Psoas muscle (tissue), 8 donors: ENCODE measurements at places on chromosomes 7 and 10. TPM values are rescaled to one million over a fixed set of nuclear protein-coding genes. Genes with fewer than 3 reads are reported as not detected.
A peak's percentile ranks its signal among the peaks of the same experiment; 100 is the strongest.

- no peaks in the 10 kb centered on the region for H3K36me3 ChIP-seq
- H3K4me1 ChIP-seq = peaks cover 65% of the 10 kb centered on the region
- H3K27me3 ChIP-seq = no peaks in the 10 kb centered on the region
- peak overlapping the region; percentile 99 for H3K27ac ChIP-seq
These were observed 3.7 kb downstream of the HBP1 start for GRCh38 chr7:107172276-107173032.

Gene NKX2-3
- polyA plus RNA-seq = not detected

DNA sequence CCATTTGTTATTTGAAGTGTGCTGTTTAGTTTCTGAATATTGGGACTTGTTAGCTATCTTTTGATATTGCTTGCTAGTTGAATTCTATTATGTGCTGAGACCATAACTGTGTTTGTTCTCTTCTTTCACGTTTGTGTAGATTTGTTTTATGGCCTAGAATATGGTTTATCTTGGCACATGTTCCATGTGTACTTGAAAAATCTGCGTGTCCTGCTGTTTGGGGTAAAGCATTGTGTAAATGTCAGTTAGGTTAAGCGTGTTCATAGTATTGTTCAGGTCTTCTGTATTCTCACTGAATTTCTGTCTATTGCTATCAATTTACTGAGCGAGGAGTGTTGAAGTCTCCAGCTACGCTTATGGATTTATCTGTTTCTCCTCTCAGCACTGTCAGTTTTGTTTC lies 19.4 kb downstream of the MMP21 start:
- no peak overlapping the region for H3K27ac ChIP-seq
- DNase-seq = no peak
- H3K36me3 ChIP-seq = peaks cover 18% of the 10 kb centered on the region
- H3K4me3 ChIP-seq = no peak overlapping the region
- no peaks in the 10 kb centered on the region for H3K4me1 ChIP-seq

- H3K4me1 ChIP-seq = peaks cover 48% of the 10 kb centered on the region
- H3K27me3 ChIP-seq = no peaks in the 10 kb centered on the region
- H3K27ac ChIP-seq = peak overlapping the region; percentile 92
- DNase-seq = peak; percentile 85
- peaks cover 23% of the 10 kb centered on the region for H3K36me3 ChIP-seq
These were observed 1.8 kb upstream of the PFKFB3 start for GRCh38 chr10:6200734-6201515.

DNA sequence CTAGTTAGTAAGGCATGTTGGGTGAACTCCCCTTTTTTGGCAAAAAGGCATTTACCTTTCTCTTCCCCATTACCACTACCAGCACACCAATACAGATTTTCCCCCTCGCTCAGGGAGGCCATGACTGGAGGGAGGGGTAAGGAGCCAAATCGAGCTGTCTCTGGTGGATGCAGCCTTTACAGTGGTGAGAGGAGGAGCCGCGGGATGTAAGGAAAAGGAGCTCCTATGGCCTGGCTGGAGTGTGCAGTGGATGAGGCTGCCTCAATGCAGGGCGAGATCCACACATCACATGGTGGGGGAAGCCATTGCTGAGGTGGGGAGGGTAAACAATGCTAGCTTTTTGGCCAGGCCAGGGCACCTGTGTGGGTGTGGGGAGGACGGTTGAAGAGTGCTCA lies 416.2 kb downstream of the EXOC4 start:
- H3K27me3 ChIP-seq = no peaks in the 10 kb centered on the region
- H3K4me3 ChIP-seq = no peak overlapping the region
- H3K27ac ChIP-seq = no peak overlapping the region
- H3K36me3 ChIP-seq = no peaks in the 10 kb centered on the region
- no peaks in the 10 kb centered on the region for H3K4me1 ChIP-seq

DNA sequence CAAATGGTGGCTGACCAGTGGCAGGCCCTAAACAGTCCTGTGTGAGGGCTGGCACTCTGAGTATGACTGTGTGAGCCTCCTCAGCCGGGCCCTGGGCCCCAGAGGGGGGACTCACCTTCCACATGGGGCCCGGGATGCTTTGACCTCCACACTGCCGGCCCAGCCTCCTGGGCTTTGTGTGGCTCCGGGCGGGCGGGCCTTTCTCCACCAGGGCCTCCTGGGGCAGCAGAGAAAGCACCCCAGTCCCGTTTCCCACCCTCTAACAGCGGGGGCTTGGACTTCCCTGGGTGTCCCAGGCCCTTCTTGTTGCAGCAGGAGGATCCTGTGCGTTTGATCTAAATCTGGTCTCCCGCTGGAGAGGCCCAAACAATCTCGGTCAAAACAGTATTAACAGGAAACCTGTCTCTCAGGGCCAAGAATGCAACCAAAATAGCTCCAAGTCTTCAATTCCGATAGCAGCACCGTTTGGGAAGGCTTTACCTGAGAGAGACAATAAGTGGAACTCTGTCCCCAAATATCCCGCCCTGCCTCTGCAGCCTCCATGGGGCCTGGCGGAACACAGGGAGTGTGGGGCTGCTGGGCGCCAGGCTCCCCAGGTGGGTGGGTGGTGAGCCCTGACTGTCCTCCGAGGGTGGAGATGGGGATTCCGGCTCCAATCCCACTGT lies 104.8 kb upstream of the ZNF32 start:
- no peak for DNase-seq

DNA sequence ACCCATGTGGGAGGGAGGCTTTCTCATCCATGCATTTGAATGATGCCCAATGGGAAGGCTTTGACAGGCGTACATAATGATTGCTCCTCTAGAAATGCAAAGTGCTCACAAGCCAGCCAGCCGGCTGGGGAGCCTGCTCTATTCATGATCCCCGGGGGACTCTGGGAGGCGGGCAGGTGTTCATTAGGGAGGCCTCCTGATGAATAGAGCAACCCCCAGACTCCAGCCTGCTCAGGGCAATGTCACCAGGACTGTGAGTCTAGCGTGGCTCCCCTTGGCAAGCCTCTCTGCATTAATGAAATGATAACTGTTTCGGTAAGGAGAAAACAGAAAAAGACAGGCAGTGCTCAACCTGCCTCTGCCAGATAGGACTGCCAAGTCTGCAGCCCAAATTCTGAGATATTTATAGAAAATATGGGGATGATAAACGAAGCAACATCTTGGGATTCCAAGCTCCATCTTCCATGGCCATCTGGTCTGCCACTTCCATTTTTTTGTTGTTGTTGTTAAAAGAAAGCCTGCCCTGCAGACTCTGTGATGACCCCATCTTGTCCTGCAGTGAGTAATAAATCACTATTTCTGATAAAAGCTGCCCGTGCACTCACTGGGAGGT lies 236.4 kb downstream of the PRPF18 start:
- no peaks in the 10 kb centered on the region for H3K36me3 ChIP-seq
- H3K4me1 ChIP-seq = no peaks in the 10 kb centered on the region
- no peak overlapping the region for H3K4me3 ChIP-seq
- no peak for DNase-seq
- H3K27me3 ChIP-seq = peaks cover 11% of the 10 kb centered on the region
- no peak overlapping the region for H3K27ac ChIP-seq
